ENCODE measurements at places on chromosomes 3 and 15.

- DNase-seq = no peak
Measured at GRCh38 chr3:101243285-101244211, 76.8 kb downstream of the IMPG2 start.

DNA sequence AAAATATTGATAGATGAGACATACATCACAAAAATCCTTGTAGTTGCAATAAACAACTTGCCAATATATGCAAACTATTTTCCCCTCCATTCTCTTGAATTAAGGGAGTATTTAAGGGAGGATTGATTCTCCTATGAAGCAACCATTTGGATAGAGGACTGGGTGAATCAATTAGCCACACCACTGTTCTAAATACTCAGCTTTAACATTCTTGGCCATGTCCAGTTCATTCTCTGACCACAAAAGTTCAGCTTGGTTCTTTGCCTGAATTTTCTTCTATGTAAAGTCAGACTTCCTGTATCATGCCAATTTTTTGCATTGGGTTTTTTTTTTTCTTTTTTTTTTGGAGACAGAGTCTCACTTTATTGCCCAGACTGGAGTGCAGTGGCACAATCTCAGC, 15.8 kb upstream of the SEC11A start:
- DNase-seq = no peak

DNA sequence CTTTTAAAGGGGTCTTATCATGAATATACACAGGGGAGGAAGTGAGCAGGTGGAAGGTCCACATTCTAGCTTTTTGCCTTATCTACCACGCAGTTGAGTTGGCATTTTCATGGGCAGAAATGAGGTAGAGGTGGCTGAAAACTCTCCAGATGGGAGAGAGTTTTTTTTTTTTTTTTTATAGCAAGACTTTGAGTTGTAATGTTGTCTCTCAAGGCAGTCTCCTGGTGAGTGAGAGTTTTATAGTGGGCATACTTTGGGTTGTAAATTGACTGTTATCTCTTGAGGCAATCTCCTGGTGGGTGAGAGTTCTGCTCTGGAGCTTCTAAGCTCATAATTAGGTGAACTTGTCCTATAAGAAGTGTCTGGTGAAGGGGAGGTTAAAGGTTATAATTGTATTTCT, 191.7 kb upstream of the NAALADL2 start:
- no peak for DNase-seq

DNA sequence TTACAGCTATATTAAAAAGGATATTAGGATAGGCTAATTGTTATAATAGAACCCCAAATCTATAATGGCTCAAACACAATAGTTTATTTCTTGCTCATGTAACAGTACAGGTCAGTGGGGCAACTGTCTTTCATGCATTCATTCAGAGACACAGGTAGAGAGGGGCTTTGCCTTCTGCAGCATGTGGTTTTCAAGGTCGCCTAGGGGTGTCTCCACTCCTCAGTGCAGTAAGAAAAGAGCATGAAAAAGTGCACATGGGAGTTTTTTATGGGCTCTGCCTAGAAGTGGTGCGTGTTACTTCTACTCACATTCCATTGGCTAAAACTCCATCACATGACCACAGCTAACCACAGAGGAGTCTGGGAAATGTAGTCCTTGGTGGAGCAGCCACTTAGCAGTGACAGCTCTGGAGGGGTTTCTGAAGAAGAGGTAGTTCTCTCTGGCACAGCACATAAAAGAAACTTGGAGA, 1.8 kb downstream of the ZBTB38 start:
- no peak for DNase-seq

DNA sequence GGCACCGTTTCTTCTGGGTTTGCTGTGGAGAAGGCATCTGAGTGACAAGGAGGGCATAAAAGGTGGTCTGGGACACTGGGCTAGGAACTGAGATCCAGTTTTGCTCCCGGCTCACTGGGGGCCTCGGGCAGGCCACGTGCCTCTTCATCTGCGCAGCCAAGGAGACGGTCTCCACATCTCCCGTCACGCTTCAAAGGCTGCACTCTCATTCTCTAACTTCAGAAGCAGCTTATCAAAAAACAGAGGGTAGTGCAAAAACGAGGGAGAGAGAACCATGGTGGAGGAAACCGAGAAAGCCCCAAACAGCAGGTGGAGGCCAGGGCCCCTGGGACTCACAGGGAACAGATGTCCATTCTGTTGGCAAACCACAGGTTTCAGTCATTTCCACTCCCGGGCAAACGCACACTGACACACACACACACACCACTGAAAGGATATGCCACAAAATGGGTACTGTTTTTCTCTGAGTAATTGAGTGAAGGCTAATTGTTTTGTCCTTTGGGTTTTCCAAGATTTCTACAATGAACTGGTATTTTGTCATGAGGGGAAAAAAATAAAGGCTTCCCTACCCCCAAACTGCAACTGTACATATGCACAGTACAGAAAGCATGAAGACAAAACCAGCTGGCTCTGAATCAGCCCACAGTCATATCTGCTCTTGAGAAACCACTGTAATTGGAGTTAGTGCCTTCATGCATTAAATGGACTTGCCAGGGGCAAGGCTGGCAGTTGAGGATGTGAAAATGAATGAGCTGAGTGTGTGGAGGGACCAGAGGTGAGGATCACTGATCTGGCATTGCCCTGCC, 71.9 kb downstream of the MGLL start:
- DNase-seq = no peak

DNA sequence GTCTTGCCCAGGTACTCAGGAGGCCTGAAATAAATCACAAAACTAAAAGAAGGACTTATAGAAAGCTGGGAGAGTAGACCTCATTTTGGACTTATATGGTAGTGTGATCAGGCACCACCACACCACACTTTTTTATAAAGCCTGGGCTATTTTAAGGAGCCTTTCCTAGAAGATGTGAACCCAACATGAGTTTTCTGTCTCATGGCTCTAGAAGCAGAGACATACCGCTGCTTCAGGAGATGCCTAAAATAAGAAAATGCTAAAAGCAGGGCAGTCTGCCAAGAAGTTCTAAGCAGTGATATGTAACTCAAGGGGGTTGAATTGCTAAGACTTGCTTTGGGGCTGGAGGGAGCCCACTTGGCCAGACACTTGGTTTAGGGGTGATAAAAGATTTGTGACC, 49.6 kb downstream of the SUMF1 start:
- DNase-seq = no peak

DNA sequence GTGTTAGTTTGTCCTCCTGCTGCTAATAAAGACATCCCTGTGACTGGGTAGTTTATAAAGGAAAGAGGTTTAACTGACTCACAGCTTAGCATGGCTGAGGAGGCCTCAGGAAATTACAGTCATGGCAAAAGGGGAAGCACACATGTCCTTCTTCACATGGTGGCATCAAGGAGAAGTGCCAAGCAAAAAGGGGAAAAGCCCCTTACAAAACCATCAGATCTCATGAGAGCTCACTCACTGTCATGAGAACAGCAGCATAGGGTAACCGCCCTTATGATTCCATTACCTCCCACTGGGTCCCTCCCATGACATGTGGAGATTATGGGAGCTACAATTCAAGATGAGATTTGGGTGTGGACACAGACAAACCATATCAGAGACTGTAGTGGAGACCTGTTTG, 27.0 kb downstream of the TM2D3 start:
- no peak for DNase-seq

GRCh38 chr3:184320104-184320445, 5.7 kb downstream of the EIF4G1 start:
- no peak for DNase-seq

DNA sequence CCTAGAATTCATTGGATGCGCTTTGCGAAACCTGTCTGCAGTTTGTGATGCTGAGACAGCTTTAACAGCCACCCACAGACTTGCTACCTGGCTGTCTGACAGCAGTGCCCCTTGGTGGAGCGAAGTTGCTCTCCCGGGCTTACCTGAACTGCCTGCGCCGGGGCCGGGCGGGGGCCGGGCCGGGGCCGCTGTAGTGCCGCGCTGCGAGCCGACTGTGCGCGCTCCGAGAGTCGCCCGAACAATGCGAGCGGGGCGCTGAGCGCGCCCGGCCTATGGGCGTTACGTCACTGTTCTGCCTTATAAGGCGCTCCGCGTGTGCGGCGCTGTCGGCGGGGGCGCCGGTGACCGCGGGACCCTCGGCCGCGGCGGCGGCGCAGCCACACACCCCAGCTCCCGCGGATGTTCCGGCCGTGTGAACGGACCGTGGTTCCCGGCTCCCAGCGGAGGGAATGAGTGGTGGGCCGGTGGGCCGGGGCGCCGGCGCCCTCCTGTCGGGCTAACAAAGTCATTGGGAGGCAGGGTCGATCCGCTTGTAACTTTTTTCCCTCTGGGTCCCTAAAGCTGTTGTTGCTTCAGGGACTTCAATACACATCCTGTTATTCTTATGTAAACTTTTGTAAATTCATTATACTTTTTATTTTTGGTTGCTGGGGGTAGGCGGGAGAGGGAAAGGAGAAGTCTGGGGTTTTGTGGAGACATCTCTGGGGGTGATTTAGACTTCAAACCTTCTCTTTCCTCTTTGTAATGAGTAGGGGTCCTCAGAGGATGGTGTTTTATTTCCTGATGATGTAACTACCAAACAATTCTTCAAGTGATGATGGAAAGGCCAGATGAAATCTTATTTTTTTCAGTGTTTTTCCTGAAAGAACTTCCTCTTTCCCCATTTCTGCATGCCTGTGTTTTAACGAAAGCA, 58.5 kb downstream of the CMSS1 start:
- peak; percentile 54 for DNase-seq

DNA sequence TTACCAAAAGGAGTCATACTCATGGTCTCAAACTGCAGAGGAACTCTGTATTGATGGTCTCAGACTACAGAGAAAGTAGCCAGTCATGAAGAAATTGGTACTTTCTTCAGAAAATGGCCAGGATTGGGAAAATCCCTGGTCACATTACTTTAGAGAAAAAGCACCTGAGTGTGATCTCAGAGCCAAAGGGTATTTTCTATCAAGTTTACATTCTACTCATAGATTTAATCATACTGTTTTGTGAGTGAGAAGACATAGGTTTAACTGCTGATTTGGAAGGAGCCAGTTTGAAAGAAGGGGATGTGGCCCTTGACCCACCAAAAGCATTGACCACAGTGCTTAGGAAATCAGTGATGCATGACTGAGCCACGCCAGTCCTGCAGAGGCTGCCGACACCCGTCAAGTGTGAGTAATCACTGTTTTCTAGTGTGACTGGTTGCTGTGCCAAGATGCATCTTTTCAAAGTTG, 203.6 kb downstream of the AKAP13 start:
- no peak for DNase-seq

DNA sequence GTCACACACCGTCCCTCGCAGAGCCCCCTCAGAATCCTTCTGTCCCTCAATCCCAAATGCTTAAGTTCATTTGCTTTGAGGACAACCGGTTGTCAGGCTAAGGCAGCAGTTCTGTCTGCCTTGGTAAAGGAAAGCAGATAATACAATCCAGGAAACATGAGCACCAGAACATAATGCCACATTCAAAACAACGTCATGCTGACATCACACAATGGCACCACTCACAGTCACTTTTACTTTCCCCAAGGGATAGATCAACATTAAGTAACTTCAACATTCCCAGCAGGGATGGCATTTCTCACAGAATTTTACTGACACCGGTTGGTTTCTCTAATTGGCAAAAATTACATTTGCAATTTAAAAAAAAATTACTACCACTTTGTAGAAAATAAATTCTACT, 74.6 kb upstream of the PSMD6 start:
- DNase-seq = no peak

- DNase-seq = no peak
Measured at GRCh38 chr3:39149059-39149455, 4.3 kb downstream of the CSRNP1 start.

- DNase-seq = no peak
Measured at GRCh38 chr3:156349111-156349510, 205.8 kb downstream of the SSR3 start.

- no peak for DNase-seq
Measured at GRCh38 chr3:60809857-60810610, 441.2 kb downstream of the FHIT start.

- no peak for DNase-seq
Measured at GRCh38 chr3:148998297-148998696, 7.0 kb downstream of the GYG1 start.

DNA sequence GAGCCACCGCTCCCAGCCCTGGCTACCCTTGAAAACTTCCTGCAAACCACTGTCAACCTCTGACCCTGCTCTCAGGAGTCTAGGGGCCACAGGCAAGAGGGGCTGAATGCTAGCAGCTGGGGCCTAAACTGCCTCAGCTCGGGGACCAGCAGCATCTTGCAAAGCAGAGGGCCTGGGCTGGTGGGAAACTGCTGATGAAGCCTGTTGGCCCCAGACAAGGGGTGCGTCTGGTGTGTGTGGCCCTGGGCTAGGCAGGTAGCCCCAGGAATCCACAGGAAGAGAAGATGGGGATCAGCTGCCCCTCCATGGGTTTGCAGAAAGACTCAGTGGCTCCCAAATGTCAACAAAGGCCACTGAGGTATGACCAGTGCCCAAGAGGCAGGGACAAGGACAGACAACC, 8.2 kb upstream of the POLG start:
- no peak for DNase-seq

GRCh38 chr3:112498914-112499711, at the start of gene BTLA:
TSS of gene BTLA (minus strand) at chr3:112499472. CDS start at chr3:112499358, 114 bp downstream.
- no peak for DNase-seq

- DNase-seq = no peak
Measured at GRCh38 chr3:57956119-57956832, 51.9 kb upstream of the FLNB start.

GRCh38 chr15:94457661-94458060, 226.3 kb downstream of the MCTP2 start:
- no peak for DNase-seq

DNA sequence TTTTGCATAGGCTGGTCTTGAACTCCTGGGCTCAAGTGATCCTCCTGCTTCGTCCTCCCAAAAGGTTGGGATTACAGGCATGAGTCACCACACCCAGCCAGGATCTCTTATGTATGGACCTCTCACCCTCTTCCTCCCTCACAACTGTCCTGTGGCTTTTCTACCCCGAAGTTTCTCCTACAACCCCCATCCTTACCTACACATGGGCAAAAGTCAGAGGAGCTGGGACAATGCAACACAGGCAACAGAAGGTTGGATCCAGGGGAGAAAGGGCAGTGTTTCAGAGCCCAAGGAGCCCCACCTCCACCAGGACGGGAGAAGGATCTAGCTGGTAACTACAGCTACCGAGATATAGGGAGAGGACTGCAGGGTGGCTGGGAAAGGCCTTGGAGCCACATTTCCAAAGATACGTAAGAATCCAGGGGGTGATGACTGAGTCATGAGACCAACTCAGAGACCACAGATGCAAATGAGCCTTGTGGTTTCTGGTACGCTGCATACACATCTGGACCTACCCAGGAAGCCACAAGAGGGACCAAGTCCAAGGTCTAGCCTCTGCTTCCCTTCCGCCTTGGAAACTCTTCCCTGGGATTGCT, 13.6 kb downstream of the IGDCC4 start:
- no peak for DNase-seq

DNA sequence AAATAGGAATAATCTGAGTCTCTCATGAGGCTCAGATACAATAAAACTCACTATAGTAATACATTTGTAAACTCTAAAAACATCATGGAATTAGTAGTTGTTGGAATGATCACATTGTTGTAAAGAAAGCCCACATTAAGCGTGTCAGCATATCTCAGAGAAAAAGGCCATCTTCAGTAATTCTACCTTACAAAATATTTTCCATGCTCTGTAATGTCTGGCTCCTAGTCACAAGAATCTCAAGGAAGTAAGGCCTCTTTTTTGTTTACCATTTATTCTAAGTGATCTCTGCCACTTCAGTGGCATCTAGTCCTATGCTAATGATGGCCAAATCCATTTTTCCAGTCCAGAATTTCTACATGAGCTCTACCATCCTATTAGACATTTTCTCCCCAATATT, 240.2 kb upstream of the ZNF717 start:
- DNase-seq = no peak
